Mucosa of descending colon (tissue), 3 donors: ENCODE measurements at places on chromosomes 11 and 22.

DNA sequence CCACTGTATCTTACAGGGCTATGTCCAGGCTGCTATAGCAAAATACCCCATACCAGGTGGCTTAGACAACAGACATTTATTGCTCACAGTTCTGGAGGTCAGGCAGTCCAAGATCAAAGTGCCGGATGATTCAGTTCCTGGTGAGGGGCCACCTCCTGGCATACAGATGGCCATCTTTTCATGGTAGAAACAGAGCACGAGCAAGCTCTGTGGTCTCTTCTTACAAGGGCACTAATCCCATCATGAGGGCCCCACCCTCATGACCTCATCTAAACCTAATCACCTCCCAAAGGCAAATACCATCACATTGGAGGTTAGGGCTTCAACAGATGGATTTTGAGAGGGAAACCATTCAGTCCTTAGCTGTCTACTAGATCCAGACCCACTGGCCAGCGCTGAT, 117.4 kb upstream of the NECTIN1 start:
- DNase-seq, result no peak

DNA sequence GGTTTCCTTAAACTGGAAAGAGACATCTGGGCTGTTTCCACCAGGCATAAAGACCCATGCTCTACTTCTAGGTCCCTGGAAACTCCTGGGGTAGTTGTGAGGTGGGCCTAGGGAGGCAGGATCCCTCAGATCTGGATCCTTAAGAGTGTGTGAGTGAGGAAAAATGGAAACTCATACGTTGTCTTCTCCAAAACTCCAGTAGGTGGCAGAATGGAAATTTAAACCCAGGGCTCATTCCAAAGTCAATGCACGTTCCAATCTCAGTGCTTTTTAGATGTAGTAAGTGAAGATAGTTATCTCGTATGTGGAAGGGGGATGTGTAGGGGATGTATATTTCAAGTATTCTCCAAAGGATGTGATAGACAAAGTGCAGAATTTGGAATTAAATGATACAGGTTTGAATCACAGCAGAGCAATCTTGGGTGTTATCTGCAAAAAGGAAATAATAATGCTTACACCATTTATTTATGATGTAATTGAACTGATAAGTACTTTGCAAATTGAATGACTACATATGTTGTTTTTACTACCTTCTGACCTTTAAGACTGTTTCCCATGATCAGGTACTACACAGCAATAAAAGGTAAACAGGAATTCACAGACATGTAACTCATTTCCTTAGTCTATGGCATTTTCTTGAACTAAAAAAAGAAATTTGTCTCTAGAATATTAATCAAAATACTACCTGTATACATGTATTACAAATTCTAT, 13.1 kb upstream of the MMP1 start:
- no peak for DNase-seq

DNA sequence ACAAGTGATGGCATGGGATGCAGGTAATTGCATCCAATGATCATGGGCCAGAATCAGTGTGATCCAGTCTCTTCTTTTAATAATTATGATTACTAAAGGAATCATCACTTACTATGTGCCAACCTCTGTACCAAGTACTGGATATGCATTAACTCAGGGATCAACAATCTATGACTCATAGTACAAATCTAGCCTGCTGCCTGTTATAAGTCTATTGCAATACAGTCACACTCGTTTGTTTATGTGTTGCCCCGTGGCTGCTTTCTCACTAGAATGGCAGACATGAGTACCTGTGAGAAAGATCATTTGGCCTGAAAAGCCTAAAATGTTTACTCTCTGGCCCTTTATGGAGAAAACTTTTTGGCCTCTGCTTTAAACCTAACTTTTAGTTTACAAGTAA, 45.0 kb downstream of the OR6Q1 start:
- DNase-seq, result no peak

GRCh38 chr11:9025101-9025850, 21.5 kb upstream of the NRIP3 start:
- DNase-seq, result no peak

- peak; percentile 79 for DNase-seq
Observed at GRCh38 chr11:65429724-65430405, 7.3 kb downstream of the NEAT1 start.

DNA sequence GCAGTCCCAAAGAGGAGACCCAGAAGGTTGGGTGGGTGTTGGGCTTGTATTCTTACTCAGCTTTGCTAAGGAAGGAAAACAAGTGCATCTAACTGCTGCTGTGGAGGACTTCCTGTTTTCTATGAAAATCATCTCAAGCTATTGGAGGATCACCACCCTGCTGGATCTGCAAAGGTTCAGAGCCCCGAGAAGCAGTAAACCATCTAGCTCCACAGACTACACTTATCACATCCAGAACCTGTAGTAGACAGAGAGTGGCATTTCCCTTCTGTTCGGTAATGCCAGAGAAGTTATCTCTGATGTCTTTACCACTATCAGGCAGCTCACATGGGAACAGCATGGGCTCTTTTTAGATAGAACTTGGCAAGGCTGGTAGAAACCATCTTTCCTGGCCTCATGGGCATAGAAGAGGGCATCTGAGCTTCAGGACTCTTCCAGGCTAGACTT, 21.7 kb downstream of the KCNJ1 start:
- DNase-seq, result no peak

DNA sequence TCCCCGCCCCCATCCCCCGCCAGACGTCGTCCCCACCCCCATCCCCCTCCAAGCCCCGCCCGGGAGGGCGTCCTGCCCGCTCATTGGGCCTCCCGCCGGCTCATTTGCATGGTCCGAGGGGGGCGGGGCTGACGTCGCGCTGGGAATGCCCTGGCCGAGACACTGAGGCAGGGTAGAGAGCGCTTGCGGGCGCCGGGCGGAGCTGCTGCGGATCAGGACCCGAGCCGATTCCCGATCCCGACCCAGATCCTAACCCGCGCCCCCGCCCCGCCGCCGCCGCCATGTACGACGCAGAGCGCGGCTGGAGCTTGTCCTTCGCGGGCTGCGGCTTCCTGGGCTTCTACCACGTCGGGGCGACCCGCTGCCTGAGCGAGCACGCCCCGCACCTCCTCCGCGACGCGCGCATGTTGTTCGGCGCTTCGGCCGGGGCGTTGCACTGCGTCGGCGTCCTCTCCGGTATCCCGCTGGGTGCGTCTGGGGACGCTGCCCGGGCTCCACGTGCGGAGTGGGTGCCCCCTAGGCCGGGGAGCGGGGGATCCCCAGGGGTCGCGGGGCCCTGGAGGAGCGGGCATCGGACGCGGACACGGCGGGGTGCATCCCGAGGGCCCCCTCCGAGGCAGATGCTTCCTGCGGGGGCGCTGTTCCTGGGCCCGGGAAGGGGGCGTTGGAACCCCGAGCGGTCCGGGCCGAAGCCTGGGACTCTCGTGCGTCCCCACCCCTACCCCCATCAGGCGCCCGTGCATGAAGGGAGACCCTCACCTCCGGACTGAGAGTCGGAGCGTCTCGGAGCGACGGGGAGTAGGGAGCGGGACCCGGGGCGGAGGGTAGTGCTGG, at the start of gene PNPLA3:
PNPLA3 (plus strand) TSS at position 175 of the 834 bp plus-strand sequence; CDS start at position 282, 107 bp downstream.
- DNase-seq, result peak; percentile 93

GRCh38 chr22:39999144-39999757, 4.5 kb downstream of the FAM83F start:
- peak; percentile 33 for DNase-seq
